ENCODE measurements at places on chromosomes 1 and 21.

GRCh38 chr1:53477651-53478501 lies 18.7 kb downstream of the DMRTB1 start:
- no peak for DNase-seq

- DNase-seq: no peak
Measured at GRCh38 chr1:1756661-1757421, 21.4 kb downstream of the NADK start.

- no peak for DNase-seq
Measured at GRCh38 chr1:240666568-240667198, 54.7 kb upstream of the GREM2 start.

DNA sequence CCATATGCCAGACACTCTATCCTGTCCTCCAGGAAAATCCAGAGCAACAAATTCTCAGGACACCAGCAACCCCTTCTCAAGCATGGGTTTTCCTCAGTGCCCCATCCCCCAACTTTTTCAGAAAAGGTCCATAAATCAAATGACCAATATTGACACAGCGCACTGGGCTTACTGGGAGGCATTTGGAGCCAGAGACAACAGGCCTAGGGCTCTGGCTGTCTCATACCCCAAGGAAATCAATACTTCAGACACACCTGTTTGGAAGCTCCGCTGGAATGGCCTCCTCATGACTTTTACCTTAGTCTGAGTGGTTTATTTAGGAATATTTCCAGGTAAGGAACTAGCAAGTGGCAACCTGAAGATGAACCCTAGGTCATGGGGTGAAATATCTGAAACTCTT lies 66.9 kb upstream of the TNR start:
- no peak for DNase-seq

GRCh38 chr1:228860911-228861831 lies 125.9 kb downstream of the RHOU start:
- DNase-seq: no peak

- DNase-seq: no peak
Measured at GRCh38 chr1:55484173-55484572, 269.0 kb upstream of the USP24 start.

GRCh38 chr1:53704804-53705445 lies 34.0 kb downstream of the GLIS1 start:
- DNase-seq: no peak
